AG09309 (cell line): ENCODE measurements at places on chromosomes 6 and 20.

GRCh38 chr6:116611056-116611455 is 5.2 kb upstream of the RSPH4A start:
- no peak for DNase-seq

- DNase-seq = no peak
Observed at GRCh38 chr6:126312013-126312665, 27.8 kb upstream of the CENPW start.

GRCh38 chr20:61391185-61391584 is 139.1 kb downstream of the CDH4 start:
- no peak for DNase-seq

DNA sequence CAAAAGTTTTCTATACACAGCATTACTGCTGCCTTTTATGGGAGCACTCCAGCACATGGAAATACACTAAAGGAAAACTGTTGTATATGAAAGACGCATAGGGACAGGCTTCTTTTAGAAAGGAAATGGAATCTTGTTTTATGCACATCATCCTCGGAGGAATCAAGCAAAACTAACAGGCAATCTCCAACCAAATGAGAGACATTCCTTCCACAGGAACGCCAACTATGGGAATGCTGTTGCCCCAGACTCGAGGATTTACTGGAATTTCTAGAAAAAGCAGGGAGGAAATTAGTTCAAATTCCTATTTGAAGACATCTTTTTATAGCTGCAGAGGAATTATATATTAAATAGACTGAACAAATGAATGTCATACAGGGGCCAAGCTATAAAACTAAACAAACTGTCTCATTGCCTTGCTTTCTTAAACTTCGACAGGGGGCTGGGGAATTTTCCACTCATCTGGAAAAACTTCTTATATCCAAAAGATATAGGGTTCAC is 52.2 kb downstream of the LYRM4 start:
- DNase-seq = peak; percentile 47

DNA sequence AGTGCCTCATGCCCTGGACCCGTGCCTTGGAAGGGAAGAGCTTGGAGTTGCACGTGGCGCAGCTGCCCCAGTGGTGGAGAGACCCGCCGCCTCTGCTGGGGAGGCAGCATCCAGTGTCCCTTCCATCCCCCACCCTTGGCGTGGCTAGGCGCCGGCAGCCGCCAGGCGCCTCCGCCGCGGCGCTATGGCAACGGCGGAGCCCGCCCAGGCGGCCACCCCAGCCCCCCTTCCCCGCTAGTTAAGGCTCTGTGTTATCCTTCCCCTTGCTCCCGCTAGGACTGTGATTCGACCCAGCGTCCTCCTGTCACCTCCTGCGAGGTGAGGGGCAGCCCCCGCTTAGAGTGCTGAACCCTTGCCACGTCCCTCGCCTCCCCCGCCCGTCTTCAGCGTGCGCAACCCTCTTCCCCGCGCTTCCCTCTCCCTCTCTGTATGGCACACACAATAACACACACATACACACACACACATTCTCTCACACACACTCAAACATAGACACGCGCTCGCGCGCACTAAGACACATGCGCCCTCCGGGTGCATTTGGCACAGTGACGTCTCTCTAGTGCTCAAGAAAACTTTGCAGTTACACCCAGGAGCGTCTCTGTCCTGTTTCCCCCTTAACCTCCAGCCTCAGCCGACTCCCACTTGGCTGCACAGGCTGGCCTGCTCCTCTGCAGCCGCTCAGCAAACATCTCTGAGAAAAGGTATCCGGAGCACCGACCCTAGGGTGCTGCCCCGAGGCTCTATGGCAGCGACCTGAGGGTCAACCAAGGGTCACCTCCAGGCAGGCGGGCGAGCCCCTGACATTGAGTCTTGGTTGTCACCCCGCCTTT is 8.5 kb downstream of the GRIK2 start:
- no peak for DNase-seq

- DNase-seq = no peak
Observed at GRCh38 chr6:150687508-150687907, 87.8 kb downstream of the PLEKHG1 start.

DNA sequence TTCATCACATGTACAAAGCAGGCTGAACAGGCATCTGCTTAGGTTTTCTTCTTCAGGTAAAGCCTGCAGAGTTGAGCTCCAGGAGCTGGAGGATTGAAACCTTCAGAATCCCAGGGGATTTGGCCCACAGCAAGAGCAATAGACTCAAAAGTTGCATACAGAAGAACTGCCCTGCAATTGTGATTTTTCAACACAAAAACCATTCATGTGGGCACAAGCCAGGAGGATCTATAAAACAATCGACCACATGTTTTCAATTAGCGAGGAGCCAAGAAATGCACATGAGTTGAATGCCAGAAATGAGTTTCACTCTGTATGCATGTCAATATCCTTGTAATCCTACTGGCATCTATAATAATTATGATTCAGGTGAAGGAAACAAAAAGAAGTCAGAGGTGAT is 576.4 kb downstream of the HDGFL1 start:
- DNase-seq = peak; percentile 57

GRCh38 chr20:61753987-61754956 is 311.4 kb downstream of the TAF4 start:
- no peak for DNase-seq

DNA sequence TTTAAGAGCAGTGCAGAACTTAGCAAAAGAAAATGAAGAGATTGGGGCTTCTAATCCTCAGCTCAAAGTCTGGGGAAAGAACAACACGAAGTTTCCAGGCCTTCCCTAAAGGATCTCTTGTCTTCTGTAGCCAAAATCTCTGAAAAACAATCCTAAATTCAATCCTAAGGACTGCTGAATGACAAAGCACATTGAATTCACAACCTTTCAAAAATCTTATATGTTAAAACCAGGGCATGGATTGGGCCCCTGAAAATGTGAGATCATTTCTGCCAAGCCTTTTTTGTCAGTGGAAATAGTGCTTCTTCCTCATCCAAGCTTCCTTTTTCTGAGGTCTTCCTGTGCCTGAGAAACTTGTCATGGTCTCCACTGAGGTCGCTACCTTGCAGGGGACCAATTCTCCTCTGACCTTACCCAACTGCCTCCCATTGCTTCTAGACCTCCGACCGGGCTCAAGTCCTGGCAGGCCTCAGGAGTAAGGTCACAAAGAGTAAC is 126.2 kb upstream of the ARID1B start:
- DNase-seq = no peak

DNA sequence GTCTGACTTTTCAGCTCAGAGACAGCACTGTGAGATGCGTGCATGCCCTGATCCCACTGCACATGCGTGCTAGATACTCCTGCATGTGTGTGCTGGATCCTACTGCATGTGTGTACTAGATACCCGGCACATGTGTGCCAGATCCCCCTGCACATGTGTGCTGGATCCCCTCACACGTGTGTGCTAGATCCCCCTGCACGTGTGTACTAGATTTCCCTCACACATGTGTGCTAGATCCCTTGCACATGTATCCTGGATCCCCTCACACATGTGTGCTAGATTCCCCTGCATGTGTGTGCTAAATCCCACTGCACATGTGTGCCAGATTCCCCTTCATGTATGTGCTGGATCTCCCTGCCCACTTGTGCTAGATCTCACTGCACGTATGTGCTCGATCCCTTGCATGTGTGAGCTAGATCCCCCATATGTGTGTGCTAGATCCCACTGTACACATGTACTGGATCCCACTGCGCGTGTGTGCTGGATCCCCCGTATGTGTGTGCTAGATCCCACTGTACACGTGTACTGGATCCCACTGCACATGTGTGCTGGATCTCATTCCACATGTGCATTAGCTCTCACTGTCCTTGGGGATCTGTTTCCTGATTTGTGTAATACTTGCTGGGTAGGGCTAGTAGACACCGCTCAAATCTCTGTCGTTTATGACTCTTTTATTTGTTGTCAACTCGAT is 214.6 kb downstream of the SMOC2 start:
- DNase-seq = no peak
